Activated CD4-positive, alpha-beta memory T cell treated with anti-CD3 and anti-CD28 coated beads, Interleukin-2, amount 10 ng/mL, durations not matched to agents 7 days and 5 days (primary cell): ENCODE measurements at places on chromosomes 11 and 22. TPM values are rescaled to one million over a fixed set of nuclear protein-coding genes. Genes with fewer than 3 reads are reported as not detected.

DNA sequence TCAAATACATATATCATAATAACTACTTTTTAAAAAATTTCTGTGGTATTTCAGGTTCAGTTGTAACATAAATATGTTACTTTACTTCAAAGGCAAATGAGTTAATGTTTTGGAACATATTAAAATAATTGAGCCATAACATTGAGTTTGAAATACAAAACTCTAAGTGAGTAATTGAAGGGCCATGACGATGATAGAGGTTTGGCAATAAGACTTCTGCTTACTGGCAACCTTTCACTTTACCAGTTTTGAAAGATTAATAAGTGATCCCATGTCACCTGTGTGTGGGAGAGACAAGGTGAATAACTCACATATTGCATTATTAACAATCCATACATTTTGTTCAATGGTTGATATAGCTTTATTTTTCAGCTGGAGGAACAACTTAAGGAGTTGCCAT lies 144.4 kb downstream of the GRIA4 start:
- H3K27me3 ChIP-seq, result no peaks in the 10 kb centered on the region
- no peak overlapping the region for H3K4me3 ChIP-seq
- H3K4me1 ChIP-seq, result no peaks in the 10 kb centered on the region
- H3K27ac ChIP-seq, result no peak overlapping the region
- no peaks in the 10 kb centered on the region for H3K36me3 ChIP-seq

DNA sequence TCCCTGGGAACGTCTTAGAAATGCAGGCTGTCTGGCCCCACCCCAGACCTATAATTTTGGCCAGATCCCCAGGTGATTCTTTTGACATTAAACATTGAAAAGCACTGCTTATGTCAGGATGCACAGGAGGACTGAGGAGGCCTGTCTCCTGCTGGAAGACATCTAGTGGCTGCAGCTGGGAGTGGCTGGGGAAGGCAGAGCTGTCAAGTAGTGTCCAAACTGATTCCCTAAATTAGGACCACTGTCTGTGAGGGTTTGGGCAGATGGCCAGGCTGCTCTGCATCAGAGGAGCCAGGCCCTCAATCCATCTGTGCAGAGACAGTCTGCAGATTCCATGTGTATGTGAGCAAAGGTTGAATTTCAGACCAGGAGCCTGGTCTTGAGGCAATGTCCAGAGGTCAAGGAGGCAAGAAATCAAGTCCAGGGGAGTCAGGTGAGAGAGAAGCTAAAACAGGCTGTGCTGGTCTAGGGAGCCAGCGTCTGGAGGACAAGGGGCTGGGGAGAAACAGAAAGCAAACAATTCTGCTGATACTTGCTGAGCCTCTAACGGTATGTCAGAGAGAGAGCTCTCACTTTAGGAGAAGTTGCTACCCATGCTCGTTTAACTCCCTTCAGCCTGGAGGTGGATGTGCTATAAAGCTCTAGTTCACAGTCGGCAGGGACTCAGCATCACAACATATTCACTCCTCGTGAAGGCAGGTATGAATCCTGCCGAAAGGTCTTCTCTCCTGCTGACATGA lies 15.3 kb upstream of the SYTL2 start:
- DNase-seq, result peak; percentile 31
- no peaks in the 10 kb centered on the region for H3K27me3 ChIP-seq
- H3K27ac ChIP-seq, result peak overlapping the region; percentile 41
- no peak overlapping the region for H3K4me3 ChIP-seq
- H3K36me3 ChIP-seq, result no peaks in the 10 kb centered on the region

GRCh38 chr11:575313-575995 lies 816 bp upstream of the PHRF1 start:
- peak overlapping the region; percentile 26 for H3K27ac ChIP-seq
- DNase-seq, result no peak
- H3K4me1 ChIP-seq, result peaks cover 41% of the 10 kb centered on the region
- H3K27me3 ChIP-seq, result peaks cover 13% of the 10 kb centered on the region
- H3K36me3 ChIP-seq, result peaks cover 12% of the 10 kb centered on the region

DNA sequence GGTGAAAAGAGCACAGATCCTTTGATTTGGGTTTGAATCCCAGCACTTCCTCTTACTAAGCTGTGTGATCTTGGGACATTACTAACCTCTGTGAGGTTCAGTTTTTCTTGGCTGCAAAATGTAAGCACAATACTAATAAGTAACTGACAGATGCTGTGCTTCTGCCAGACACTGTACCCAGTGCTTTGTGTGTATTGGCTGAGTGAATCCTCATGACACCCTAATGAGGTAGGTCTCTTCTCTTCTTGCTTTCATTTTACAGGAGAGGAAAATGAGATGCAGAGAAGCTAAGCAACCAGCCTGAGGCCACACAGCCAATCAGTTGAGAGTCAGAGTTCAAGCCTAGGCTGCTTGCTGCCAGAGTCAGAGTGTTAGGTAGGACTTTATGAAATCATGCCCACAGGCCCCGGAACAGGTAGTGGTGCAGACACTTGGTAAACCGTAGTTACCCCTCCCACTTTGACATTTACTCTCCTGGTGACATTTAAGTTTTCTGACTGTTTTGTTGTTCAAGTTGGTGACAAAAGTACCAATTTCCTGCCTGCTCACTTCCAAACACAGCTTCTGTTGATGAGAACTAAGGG lies 21.2 kb downstream of the PTPRJ start:
- H3K36me3 ChIP-seq, result peaks cover 35% of the 10 kb centered on the region
- peaks cover 90% of the 10 kb centered on the region for H3K4me1 ChIP-seq
- H3K4me3 ChIP-seq, result peak overlapping the region; percentile 43
- DNase-seq, result peak; percentile 93
- peak overlapping the region; percentile 100 for H3K27ac ChIP-seq

DNA sequence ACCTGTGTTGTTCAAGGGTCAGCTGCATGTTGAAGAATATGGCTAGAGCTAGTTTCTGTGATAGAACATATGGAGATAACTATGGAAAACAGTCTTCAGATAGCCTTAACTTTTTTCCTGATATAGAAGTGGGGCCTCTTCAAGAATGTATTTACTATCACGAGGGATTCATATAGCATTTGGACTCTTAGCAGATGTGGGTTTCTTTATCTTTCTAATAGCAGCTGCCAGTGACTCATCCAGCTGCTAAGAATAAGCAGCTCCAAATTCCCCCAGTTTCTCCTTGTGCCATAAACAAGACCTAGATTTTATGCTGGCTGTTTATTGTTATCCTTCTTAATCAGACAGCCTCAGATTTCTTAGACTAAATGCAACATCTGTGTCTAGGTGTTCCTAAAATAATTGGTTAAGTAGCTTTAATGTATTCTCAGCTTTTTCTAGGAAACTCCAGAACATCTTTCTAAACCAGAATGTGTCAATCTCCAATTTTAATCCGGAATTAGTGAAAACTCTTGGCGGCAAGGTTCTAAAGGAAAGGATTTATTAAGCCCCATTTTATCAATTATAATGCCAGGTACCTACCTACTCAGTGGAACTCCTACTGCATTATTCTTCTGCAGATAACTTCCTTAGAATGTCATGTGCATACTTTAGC lies 119.8 kb downstream of the CSTPP1 start:
- no peak overlapping the region for H3K27ac ChIP-seq
- no peaks in the 10 kb centered on the region for H3K27me3 ChIP-seq
- H3K36me3 ChIP-seq, result peaks cover 4% of the 10 kb centered on the region
- DNase-seq, result no peak
- H3K4me3 ChIP-seq, result no peak overlapping the region

GRCh38 chr11:121613724-121614123 lies 161.0 kb upstream of the SORL1-AS1 start:
- H3K4me3 ChIP-seq, result no peak overlapping the region
- H3K27ac ChIP-seq, result no peak overlapping the region
- no peaks in the 10 kb centered on the region for H3K4me1 ChIP-seq
- H3K36me3 ChIP-seq, result peaks cover 85% of the 10 kb centered on the region

Gene EMID1
- total RNA-seq, result not detected

DNA sequence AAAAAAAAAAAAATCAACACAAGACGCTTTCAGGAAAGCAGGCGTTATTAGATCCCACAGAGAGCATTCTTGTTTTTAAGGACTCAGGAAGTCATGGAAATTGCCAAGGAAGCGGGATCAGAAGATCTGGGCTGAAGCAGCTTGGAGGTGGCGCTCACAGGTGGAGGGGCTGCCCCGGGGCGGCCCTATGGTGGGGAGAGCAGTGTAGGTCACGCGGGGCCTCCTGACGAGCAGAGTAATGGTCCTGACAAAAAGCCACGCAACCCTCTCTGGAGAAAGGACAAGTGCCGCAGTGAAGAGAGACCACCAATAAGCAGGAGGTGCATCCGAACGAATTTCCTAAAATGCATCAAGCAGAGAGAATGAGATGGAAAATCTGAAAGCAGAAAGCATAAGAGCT lies 407.0 kb downstream of the BRD1 start:
- no peak overlapping the region for H3K27ac ChIP-seq
- H3K4me1 ChIP-seq, result no peaks in the 10 kb centered on the region
- H3K27me3 ChIP-seq, result no peaks in the 10 kb centered on the region
- H3K4me3 ChIP-seq, result no peak overlapping the region
- no peaks in the 10 kb centered on the region for H3K36me3 ChIP-seq

DNA sequence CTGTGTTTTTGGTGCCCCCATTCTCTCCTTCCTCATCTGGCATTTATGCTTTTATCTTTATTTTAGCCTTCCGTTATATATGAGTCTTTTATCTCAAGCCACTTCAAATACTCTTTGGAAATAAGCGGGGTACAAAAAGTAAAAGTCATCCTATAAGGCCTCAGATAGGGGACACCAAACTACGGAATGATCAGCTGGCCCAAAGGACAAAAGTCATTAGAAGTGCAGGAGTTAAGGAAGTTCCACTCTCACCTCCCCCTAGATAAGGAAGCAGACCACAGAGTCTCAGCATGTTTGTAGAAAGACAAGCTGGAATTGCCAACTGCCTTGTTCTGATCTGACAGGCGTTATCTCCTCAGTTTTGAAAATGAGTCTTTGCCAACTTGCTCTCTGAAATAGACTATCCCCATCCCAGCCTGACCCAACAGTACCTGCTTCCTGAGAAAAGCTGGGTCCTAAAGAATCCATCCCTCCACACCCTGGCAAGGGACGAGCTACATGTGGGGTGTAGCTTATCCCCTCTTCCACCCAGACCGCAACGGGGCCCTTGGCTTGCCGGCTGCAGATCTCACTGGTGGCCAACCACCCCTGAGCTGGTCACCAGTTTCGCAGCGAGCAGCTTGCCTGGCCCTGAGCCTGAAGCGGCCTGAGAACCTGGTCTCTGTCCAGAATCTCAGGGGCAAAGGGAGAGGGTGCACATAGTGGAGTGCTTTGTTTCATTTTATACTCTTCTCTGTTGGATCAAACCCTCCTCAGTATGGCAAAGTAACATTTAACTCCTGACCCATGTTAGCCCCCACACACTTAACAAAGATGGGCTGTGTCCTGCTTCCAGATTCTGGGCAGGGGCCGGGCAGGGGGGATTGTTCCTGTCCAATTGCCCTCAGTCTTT lies 13.8 kb downstream of the FADS2 start:
- peaks cover 2% of the 10 kb centered on the region for H3K4me1 ChIP-seq
- H3K4me3 ChIP-seq, result no peak overlapping the region
- H3K36me3 ChIP-seq, result peaks cover 71% of the 10 kb centered on the region
- no peaks in the 10 kb centered on the region for H3K27me3 ChIP-seq
- peak overlapping the region; percentile 9 for H3K27ac ChIP-seq
- no peak for DNase-seq

DNA sequence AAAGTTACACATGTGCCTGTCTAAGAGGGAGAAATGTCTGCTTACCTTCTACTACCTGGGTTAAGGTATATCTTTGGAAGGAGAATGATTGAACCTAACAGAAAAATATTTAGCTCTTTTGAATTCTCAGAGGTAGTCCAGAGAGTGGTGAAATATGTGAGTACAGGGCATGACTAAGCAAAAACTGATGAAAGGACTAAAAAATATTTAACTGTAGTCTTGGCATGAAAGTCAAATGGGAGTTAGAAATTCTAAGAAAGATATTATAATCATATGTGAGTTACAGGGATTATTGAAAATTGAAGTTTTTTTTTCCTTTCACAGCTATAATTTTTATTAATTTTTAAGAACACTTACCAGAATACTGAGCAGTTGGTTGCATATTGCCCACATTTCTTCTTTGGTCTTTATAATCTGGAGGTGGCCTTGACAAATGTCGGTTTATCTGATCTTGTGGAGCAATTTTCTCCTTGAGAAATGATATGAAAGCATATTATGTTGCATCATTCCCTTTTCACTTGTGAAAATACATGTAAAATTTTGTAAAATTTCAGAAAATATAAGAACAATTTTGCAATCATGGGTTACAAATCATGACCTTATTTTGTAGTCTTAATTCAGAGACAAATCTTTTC lies 61.4 kb upstream of the MTMR2 start:
- no peak overlapping the region for H3K27ac ChIP-seq
- H3K27me3 ChIP-seq, result no peaks in the 10 kb centered on the region
- H3K4me3 ChIP-seq, result no peak overlapping the region
- no peak for DNase-seq
- no peaks in the 10 kb centered on the region for H3K4me1 ChIP-seq

DNA sequence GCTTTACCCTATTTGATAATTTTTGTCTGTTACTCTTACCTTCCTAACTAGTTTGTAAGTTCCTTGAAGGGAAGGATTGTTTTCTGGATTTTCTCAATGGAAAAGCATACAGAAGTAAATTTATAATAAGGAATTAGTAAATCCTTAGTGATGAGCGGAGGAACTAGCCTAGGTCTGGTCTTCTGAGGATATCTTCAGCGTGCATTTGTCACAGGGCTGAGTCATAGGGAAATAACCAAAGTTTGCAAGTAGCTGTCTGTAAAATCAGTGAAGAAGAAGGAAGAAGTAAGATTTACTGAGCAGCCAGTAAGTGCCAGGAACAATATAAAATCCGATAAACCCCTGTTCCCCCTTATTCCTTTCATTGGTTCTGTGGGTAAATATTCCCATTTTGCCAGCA lies 162.7 kb upstream of the SORL1-AS1 start:
- H3K4me1 ChIP-seq, result peaks cover 2% of the 10 kb centered on the region
- H3K36me3 ChIP-seq, result peaks cover 84% of the 10 kb centered on the region
- H3K27ac ChIP-seq, result no peak overlapping the region
- H3K4me3 ChIP-seq, result no peak overlapping the region
- H3K27me3 ChIP-seq, result no peaks in the 10 kb centered on the region

- no peak overlapping the region for H3K27ac ChIP-seq
- peaks cover 26% of the 10 kb centered on the region for H3K27me3 ChIP-seq
- no peaks in the 10 kb centered on the region for H3K36me3 ChIP-seq
- DNase-seq, result no peak
These were observed 8.7 kb upstream of the APLP2 start for GRCh38 chr11:130061017-130061416.

Gene OR6A2
- not detected for total RNA-seq

- peaks cover 81% of the 10 kb centered on the region for H3K36me3 ChIP-seq
- no peak overlapping the region for H3K27ac ChIP-seq
- H3K4me3 ChIP-seq, result no peak overlapping the region
- peaks cover 6% of the 10 kb centered on the region for H3K4me1 ChIP-seq
These were observed 12.9 kb downstream of the PCSK7 start for GRCh38 chr11:117219001-117219400.

DNA sequence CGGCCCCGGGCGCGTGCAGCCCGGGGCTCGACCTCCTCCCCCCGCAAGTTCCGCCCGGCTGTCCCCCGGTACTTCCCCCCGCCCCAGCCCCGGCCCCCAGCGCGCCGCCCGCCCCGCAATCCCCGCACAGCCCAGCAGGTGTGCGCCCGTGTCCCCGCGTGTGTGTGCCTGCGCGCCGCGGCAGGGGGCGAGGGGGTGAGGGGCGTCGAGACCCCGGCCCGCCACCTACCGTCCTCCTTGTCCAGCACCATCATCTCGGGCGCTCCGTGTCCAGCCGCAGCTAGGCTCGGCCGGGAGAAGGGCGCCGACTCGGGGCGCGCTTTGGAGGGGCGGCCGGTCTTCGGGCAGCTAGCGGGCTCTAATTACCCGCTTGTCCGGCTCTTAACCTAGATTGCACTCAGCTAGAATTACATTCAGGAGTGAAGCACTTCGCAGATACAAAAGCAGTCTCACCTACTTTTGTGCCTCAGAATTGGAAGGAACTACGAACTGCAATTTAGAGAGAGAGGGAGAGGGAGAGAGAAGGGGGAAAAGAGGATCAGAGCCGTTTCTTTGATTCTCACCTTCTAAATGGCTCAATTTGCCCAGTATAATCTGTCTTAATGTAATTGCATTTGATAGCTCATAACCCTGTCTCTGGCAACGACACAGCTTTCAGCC lies 439 bp downstream of the LMO1 start:
- H3K27ac ChIP-seq, result no peak overlapping the region
- no peak overlapping the region for H3K4me3 ChIP-seq
- no peak for DNase-seq
